ENCODE measurements at places on chromosomes 4 and X.

- DNase-seq: no peak
Observed at GRCh38 chrX:39308126-39308525, 506.9 kb downstream of the MID1IP1 start.

DNA sequence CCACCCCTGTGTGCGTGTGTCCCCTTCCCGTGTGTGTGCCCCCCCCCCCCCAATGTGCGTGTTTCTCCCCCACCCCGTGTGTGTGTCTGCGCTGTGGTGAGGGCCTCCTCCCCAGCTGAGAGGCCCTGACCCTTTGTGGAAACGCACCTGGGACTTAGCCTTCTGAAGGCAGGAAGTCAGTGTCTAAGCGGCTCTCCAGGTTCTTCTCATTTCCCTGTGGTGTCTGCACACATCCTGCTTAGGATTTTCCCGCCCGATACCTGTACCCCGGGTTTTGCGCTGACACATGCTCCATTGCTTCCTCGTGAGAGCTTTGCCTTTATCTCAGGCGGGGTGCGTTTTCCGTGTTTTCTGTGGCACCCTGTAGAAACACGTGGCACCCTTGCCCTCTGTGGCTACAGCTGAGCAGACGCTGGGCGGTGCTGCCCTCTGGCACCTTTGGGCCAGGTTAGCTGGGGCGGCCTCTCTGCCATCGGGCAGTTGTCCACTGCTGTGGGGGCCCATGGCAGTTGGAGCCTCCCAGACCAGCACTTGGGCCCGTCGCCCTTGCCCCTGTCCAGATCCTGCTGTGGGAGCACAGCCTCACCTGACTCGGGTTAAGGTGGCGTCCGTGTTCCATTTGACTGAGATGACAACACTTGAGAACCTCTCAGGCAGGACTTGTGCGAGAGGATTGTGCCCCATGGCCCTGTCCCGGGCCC lies 26.3 kb downstream of the MAEA start:
- DNase-seq: no peak

DNA sequence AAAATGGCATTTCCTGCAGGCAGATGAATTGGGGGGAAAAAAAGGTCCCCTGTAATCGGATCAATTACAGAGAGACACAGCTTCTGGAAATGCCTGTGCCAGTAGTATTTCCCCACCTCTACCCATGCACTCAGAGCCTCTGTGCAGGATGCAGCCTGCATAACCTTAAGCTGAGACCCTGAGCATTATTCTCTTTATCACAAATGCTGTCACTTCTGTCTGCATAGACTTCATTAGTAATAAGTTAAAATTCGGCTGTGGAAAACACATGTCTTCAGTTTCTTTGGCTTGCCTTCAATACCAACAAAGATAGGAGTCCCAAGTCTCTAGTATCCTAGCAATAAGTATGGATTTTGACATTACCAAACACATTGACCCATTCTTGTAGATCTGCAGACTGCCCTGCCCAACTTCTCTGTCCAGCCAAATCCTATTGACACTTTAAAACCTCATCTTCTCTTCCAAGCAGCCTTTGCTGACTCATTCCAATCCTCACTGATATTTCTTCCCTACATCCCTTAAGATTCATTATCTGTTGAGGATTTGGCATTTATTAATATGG lies 70.8 kb downstream of the LUZP4 start:
- DNase-seq: no peak

GRCh38 chr4:52873191-52873590 lies 11.1 kb downstream of the RASL11B start:
- no peak for DNase-seq

- DNase-seq: no peak
Observed at GRCh38 chrX:24799078-24799477, 105.4 kb downstream of the POLA1 start.

Data from progenitor cell of endocrine pancreas (in vitro differentiated cells).